Activated T-cell treated with anti-CD3 and anti-CD28 coated beads, Interleukin-2, amount 50 U/mL, for 4 hours (primary cell): ENCODE measurements at places on chromosomes 16 and 17. TPM values are rescaled to one million over a fixed set of nuclear protein-coding genes. Genes with fewer than 3 reads are reported as not detected.

DNA sequence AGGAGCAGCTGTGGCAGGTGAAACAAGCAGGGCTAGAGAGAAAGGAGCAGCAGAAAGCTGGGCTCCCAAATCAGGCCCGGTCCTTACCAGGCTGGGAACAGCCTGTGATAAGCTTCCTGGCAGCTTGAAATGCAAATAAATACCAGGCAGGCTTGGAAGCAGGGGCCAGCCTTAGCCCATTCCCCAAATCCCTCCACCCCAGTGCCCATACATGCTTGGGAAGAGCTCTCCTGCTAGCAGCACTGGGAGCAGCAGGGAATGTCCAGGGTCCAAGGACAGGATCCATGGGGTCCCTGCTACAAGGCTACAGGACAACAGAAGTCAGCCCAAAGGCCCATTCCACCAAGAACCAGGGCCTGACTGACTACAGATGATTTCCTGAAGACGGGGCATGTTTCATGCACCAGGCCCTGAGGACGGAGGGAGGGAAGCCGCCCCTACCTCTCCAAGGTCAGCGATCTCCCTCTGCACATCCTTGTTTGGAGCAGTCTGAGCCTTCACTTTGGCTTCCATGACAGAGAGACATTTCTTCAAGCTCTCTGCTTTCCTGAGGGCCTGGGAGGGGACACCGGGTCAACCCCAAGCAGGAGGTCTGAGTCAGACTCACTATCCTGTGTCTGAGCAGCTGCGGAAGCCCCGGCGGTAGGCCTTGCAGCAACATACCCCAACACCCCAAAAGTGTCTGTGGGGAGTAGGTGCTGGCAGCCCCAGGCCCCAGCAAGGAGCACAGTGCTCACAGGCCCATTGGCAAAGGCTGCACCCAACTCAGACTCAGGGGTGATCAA, 2.6 kb upstream of the EXOSC6 start:
- no peak for DNase-seq

DNA sequence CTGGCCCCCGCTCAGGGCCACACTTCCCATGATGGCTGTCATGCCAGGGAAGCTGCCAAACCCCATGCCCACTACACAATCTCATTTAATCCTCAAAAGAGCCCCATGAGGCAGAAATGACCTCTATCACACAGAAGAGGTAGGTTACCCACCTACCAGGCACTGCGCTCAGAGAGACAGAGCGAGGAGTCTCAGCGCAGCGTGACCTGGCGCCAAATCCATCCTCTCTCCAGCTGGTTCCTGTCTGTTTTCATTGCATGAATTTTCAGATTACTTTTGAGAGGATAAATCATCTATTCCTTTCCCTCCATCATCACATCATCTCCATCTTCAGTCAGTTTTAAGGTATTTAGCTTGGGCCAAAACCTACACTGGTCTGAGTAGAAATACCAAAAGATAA, 101.5 kb upstream of the DNAH17 start:
- no peak for DNase-seq

DNA sequence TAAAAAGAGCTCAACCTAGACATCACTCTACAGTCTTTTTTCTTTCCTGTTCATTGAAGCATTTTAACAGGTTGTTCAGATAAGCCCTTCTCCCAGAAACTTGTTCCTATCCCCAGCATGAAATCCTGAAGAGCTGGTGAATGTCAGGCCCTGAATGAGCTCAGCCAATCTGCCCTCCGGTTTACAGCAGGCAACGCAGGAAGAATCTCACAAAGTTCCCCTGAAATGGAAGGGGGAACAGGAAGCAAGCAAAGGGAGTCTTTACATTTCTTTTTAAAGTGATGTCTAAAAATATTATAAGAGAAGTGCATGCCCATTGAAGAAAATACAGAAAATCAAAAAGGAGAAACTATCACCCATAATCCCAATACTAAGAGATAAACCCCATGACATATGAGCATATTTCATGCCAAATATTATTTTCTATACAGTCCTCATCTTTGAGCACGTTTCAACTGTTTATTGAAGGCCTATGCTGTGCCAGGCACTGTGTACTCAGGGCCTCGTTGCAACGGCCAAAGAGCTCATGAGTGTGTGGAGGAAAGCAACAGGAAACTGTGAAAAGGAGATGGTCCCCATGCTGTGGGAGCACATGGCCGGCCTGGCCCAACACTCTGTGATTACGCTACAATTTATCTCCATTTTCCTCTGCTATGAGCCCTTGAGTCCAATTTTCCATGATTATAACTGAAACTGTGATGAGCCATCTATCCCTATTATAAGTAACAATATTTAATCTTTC, 5.7 kb downstream of the TK2 start:
- DNase-seq: no peak

Gene TBC1D28
- total RNA-seq: not detected

Gene TPSB2
- not detected for total RNA-seq
